ENCODE measurements at places on chromosomes 2 and 18.

DNA sequence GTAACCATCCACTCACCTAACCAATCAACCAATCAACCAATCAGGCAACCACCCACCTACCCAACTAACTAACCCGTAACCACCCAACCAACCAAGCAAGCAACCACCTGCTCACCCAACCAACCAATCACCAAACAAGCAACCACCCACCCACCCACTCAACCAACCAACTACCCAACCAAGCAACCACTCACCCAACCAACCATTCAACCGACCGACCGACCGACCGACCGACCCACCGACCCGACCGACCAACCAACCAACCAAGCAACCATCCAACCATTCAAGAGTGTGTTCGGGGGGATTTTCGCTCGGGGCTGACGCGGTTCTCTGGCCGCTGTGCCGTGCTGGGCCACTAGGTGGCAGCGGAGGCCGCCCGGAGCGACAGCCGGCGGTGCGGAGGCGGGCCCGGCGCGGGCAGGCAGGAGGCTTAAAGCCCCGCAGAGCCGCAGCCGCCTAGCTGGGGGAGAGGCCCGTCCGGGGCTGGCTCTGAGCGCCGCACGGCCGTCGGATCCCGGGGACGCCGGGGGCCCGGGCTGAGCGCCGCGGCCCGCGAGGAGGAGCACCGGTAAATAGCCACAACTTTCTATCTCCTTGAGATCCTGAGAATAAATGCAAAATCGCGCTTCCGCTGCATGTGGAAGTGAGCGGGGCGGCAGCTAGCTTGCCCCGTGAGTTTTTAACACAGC lies at the start of gene MC5R:
MC5R (plus strand) TSS at position 443 of the 689 bp plus-strand sequence. CDS start 1,617 bp downstream, outside the sequence.
- peak; percentile 86 for DNase-seq

DNA sequence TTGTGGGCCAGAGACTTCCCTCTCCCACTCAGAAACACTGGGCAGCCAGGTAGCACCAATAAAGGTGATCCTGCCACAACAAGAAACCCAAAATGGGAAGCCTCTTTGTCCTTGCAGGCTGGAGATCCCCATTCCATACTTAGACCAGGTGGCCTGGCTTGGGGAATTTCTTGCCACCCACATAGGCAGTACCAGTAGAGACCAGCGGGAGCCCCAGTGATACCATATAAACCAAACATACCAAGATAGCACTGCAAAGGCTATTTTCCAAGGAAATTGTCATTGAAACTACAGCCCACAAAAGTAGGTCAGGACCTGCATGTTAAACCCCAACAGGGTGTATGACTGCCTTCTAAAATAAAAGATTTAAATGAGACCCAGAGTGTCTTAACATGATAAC lies 171.6 kb downstream of the DIS3L2 start:
- no peak for DNase-seq

- DNase-seq = no peak
These were observed 139.5 kb downstream of the PTH2R start for GRCh38 chr2:208546107-208546506.

- no peak for DNase-seq
These were observed 54.3 kb downstream of the RNF144A start for GRCh38 chr2:6971502-6971901.

GRCh38 chr2:232336241-232336736 lies 42.3 kb upstream of the ALPP start:
- peak; percentile 9 for DNase-seq

- peak; percentile 64 for DNase-seq
These were observed 431 bp downstream of the FAM98A start for GRCh38 chr2:33598561-33599174.

- no peak for DNase-seq
These were observed 486.3 kb downstream of the ARHGAP15 start for GRCh38 chr2:143615562-143615961.

GRCh38 chr2:237223201-237223861 lies 137.6 kb downstream of the COPS8 start:
- no peak for DNase-seq

DNA sequence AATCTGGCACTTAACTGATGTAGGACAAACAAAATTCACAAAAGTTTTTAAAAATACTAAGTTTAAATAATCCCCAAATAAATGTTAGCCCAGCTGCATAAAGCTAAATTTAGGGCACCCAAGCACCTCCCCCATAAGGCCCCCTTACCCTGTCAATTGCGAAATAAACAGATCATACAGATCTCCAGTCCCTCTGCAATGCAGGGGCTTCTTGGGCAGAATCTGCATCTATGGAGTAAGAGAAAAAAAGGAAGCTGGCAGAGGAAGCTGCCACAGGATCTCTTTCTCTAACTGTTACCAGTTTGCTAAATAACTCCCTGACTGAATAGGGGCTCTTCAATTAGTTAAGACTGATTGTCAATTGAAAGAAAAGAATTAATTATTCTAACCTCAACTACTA lies 117.7 kb downstream of the MEMO1 start:
- DNase-seq = no peak

DNA sequence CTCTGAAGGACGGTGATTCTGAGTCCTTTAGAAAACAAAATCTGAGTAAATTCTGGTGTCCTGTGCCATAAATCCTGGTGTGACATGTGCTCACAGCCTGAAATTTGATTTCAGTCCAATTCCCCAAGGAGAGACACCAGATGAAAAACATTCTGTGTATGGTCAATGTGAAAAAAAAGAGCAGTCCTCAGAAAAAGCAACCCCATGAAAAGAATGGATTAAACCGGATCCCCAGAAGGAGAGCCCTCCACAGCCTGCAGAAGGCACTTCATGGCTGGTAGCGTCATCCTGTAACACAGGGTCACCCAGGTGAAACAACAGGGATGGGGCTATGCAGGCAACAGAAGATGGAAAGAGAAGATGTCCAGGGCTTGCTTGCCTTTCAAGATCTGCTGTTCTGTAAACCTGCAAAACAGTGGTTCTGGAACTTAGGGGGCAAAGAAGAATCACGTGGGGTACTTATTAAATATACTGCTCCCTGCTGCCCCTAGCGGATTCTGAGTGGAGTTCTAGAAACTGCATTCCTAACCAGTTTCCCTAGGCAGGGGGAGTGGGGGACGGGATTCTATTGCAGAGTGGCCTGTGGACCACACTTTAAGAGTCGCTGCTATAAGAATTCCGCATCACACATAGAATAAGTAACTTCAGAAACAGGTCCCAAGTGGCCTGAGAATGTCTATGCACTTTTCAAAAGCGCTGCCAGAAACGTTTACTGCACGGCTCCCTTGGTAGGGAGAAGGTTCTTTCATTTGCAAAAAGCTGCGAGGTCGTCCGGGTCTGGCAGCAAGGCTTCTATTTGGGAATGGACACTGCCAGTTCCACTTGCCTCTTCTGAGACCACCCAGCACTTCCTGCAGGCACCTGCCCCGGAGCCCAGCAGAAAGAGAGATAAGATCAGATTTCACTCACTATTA lies 118.9 kb upstream of the ARL5A start:
- no peak for DNase-seq

GRCh38 chr2:37414470-37414949 lies 70.1 kb downstream of the QPCT start:
- no peak for DNase-seq

- DNase-seq = no peak
These were observed 107.2 kb downstream of the SCG2 start for GRCh38 chr2:223494942-223495341.

DNA sequence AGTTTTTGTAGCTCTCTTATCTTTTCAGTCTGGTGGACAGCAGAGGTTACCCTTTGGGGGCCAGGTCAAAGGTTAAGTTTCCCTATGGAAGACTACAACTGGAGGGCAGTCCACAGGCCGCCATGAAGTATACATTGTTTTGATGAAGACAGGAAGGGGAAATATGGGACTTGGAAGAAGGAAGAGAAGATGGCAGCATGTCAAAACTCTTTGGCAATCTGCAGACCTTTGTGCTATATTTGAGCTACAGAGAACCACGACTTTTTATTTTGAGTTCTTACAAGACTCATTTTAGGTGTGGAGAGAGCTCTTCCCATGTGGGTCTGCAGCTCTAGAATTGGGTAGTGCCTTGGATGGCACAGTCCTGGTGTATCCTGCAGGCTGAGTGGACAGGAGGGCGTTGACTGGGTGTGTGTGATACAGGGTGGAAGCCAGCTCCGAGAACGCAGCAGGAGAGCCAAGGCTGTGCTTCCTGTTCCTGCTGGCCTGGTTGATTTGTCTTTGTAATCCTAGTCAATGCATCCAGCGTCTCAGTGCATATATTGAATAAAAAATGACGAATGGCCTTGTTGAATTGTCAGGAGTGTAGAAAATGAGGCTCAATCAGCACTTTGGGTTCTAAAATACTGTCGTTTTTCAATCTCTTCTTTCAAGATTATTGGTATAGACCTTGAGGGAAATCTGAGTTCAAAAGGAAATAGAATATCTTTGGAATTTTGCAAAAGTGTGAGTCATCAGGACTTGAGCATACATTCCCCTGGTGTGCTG lies 11.5 kb downstream of the ITGA6 start:
- no peak for DNase-seq

DNA sequence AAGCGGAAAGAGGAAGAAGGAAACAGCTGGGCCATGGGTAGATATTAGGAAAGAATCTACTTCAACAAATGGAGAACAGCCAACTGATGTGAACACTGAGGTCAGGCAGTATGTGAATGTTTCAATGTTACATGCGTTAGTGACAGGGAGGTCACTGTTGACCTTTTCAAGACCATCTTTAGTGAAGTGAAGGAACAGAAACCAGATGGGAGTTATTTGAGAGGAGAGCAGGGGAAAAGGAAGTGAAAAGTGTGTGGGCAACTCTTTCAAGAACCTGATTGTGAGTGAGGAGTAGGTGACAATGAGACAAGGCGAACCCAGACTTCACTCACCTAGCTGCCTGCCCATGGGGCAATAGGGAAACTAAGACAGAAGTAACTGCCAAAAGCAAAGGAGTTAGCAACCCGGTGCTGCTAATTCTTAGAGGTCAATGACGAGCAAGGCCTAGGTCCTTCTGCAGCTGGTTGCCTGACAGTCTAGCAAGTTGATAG lies 67.0 kb downstream of the SP3 start:
- no peak for DNase-seq

Data from activated T-cell treated with anti-CD3 and anti-CD28 coated beads, Interleukin-2, amount 50 U/mL, for 24 hours (primary cell).